ENCODE measurements at places on chromosomes 2 and 18. TPM values are rescaled to one million over a fixed set of nuclear protein-coding genes. Genes with fewer than 3 reads are reported as not detected.

ATP6V1B1 gene
- not detected for total RNA-seq

GRCh38 chr2:86807133-86807467, 16.4 kb upstream of the CD8A start:
- no peak for DNase-seq
- peak overlapping the region; percentile 90 for H3K27ac ChIP-seq
- peak overlapping the region; percentile 87 for H3K4me3 ChIP-seq
- peaks cover 49% of the 10 kb centered on the region for H3K36me3 ChIP-seq
- peaks cover 34% of the 10 kb centered on the region for H3K4me1 ChIP-seq

- H3K4me1 ChIP-seq = no peaks in the 10 kb centered on the region
- DNase-seq = peak; percentile 22
- no peaks in the 10 kb centered on the region for H3K36me3 ChIP-seq
- peaks cover 15% of the 10 kb centered on the region for H3K27me3 ChIP-seq
Measured at GRCh38 chr18:12246849-12247808, 7.0 kb upstream of the CIDEA start.

CDK15 gene
- not detected for total RNA-seq

GRCh38 chr2:40243581-40244187, 208.2 kb downstream of the SLC8A1 start:
- H3K36me3 ChIP-seq = no peaks in the 10 kb centered on the region
- H3K27me3 ChIP-seq = peaks cover 1% of the 10 kb centered on the region
- no peak overlapping the region for H3K4me3 ChIP-seq

DNA sequence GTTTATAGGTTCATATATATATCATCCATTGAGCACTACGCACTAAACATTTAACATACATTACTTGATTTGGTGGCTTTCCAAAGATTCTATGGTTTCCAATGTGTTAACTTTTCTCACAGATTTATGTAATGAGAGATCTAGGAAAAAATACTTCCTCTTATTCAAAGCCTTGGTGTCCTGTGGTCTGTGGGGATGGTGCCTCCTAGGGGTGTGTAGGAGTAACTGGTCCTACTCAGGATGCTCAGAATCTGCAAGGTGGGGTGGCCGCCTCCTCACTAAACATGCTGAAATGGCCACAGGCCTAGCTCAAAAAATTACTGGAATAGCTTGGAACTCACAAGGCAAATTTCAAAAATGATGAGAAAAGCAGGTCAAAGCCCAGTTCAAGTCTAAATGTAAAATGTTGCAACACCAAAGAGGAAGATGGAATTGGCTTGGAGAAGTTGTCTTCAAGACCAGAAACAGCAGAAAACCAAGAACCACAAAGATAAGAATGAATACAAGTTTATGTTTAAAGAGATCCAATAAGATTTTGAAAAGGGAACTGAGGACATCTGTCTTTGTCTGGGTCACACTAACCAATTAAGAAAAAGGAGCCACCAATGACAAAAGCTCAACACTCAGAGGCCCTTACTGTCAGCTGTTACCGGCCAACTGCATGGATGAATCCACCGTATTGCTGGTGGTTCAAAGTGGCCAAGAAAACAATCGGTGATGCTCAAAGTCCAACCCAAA, 11.5 kb downstream of the GPR55 start:
- peaks cover 15% of the 10 kb centered on the region for H3K36me3 ChIP-seq
- H3K4me3 ChIP-seq = no peak overlapping the region
- DNase-seq = peak; percentile 58
- H3K4me1 ChIP-seq = peaks cover 69% of the 10 kb centered on the region

LTBP1 gene
- total RNA-seq = not detected

CCL20 gene
- 5.3 TPM for total RNA-seq

- H3K4me1 ChIP-seq = peaks cover 19% of the 10 kb centered on the region
- no peak overlapping the region for H3K4me3 ChIP-seq
- peak overlapping the region; percentile 72 for H3K27ac ChIP-seq
- peak; percentile 40 for DNase-seq
- no peaks in the 10 kb centered on the region for H3K27me3 ChIP-seq
Measured at GRCh38 chr2:39008665-39009064, 112.2 kb downstream of the SOS1 start.

SERPINB11 gene
- total RNA-seq = not detected

- no peak overlapping the region for H3K27ac ChIP-seq
- no peak for DNase-seq
- no peak overlapping the region for H3K4me3 ChIP-seq
- no peaks in the 10 kb centered on the region for H3K36me3 ChIP-seq
- H3K27me3 ChIP-seq = no peaks in the 10 kb centered on the region
Measured at GRCh38 chr2:218679119-218679518, 7.2 kb downstream of the STK36 start.

DNA sequence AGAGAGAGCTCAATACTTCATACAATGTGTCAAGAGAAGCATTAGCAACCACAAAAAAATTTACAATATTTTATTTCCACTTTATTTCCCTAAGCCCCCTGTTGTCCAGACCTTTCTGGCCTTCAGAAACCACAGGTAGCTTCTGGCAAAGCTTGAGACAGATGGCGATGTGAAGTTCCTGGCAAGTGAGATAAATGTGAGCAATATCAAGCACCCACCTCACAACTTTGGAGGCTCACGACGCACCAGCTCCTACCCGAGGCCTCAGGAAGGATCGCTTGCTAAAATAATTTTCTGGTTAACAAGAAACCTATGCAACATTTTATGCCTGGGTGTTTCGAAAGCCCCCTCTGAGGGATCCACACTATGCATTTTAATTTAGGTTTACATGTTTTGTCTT, 158.1 kb upstream of the CHAC2 start:
- H3K27me3 ChIP-seq = no peaks in the 10 kb centered on the region
- H3K36me3 ChIP-seq = no peaks in the 10 kb centered on the region
- no peak overlapping the region for H3K27ac ChIP-seq
- no peak for DNase-seq
- H3K4me1 ChIP-seq = no peaks in the 10 kb centered on the region

RAB27B gene
- not detected for total RNA-seq

TNS1 gene
- 2.0 TPM for total RNA-seq

ALPG gene
- not detected for total RNA-seq

DNA sequence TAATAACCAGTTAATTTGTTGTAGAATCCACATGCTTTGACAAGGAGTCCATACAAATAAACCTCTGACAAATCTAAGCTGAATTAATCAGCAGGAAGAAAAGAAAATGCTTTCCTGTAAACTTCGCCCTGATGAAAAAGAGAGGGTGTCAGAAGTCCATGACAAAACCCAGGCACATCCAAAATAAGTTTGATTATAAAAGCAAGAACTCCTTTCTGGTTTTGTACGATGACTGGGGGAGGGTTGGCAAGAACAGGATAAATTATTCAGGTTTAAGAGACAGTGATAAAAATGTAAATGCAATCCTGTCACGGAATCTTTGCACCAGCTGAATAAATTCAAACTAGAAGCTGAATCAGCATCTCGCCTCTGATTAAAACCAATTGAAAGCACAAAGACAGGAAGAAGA, 469.2 kb upstream of the TNP1 start:
- H3K27me3 ChIP-seq = no peaks in the 10 kb centered on the region
- no peak overlapping the region for H3K4me3 ChIP-seq
- H3K36me3 ChIP-seq = peaks cover 8% of the 10 kb centered on the region
- no peak for DNase-seq
- no peak overlapping the region for H3K27ac ChIP-seq

DNA sequence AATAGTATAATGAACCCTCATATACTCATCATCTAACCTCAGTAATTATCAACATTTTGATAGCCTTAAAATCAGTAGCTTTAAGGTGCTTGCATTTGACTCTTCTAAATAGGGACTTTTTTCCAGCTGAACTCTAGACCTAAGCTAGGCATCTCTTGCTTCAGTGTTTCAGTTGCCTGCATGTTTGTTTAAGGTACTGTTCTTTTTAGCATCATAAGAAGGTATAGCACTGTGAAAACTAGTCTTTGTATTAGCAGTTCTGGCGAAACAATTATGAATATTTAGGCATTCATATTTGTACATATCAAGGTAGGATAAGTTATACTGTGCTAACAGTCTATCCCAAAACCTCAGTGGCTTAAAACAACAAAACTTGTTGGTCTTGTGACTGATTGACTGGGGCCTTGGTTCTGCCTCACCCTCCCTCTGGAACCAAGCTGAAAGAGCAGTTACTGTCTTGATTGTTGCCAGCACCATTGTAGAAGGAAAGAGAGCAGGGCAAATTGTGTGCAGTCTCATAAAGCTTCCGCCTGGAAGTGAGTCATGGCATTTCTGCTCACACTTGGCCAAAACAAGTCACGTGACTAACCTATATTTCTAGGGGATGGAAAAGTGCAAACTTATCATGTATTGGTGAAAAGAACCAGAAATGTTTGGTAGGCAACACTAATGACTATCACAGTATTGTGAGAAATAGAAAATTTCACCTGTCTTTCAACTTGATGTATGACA, 24.3 kb downstream of the GALNT1 start:
- no peak overlapping the region for H3K27ac ChIP-seq
- DNase-seq = no peak
- H3K4me3 ChIP-seq = no peak overlapping the region
- no peaks in the 10 kb centered on the region for H3K27me3 ChIP-seq

DNA sequence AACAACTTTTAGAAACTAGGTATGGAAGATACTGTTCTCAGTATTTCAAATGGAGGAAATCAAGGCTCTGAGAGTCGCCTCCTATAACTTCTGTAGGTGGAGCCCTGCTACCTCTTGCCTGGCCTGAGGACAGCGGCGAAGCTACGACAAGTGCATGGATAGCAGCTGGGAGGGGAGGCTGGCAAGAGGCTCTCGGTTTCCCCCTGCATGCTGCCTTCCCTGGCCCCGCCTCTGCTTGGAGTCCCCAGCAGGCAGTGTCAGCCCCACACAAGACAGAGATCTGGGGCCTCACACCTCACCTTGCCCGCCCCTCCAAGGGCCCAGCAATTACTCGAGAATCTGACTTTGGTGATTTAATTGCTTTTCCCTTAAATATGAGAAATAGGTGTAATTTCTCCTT, 107.6 kb upstream of the POU3F3 start:
- no peak for DNase-seq
- H3K4me1 ChIP-seq = no peaks in the 10 kb centered on the region
- H3K36me3 ChIP-seq = no peaks in the 10 kb centered on the region

LYPD6B gene
- not detected for total RNA-seq

- no peak overlapping the region for H3K4me3 ChIP-seq
- DNase-seq = no peak
- no peaks in the 10 kb centered on the region for H3K27me3 ChIP-seq
- H3K4me1 ChIP-seq = no peaks in the 10 kb centered on the region
Measured at GRCh38 chr18:42864876-42865275, 250.6 kb downstream of the RIT2 start.

SP5 gene
- not detected for total RNA-seq

DNA sequence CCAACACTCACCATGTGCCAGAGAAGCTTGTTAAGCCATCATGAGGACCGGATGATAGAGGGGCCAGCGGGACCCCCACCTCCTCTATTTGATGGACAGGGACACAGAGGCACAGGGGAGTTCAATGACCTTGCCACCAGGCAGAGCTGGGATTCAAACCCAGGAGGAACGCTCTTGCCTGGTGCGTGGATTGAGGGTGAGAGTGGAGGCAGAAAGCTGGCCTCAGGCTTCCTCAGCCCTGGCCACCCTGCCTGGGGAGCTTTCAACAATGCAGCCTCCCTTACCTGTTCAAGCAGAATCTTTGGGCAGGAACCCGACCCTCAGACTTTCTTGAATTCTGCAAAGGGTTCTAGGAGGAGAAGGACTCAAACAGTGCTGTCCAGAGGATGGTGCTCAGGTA, 39.9 kb upstream of the MAL start:
- no peak for DNase-seq
- no peaks in the 10 kb centered on the region for H3K4me1 ChIP-seq
- no peaks in the 10 kb centered on the region for H3K36me3 ChIP-seq
- H3K27me3 ChIP-seq = peaks cover 9% of the 10 kb centered on the region

DNA sequence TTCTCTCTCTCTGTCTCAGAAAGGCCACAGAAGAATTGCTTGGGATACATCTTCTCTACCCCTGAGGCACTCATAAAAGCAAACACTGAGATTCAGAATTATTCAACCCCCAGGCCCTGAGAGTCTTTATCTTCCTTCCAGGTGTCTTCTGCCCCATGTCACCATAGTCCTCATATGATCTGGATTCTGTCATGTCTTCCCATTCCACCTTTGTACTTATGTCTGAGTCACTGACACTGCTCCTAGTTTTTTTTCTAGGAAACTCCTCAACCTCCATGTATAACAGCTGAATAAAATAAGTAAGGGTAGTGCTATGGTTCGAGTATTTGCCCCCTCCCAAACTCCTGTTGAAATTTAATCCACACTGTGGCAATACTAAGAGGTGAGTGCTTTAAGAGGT, 11.6 kb downstream of the HIBCH start:
- H3K4me1 ChIP-seq = peaks cover 6% of the 10 kb centered on the region
- H3K27me3 ChIP-seq = no peaks in the 10 kb centered on the region
- H3K4me3 ChIP-seq = no peak overlapping the region
- DNase-seq = no peak
- H3K36me3 ChIP-seq = peaks cover 21% of the 10 kb centered on the region
- H3K27ac ChIP-seq = no peak overlapping the region

DNA sequence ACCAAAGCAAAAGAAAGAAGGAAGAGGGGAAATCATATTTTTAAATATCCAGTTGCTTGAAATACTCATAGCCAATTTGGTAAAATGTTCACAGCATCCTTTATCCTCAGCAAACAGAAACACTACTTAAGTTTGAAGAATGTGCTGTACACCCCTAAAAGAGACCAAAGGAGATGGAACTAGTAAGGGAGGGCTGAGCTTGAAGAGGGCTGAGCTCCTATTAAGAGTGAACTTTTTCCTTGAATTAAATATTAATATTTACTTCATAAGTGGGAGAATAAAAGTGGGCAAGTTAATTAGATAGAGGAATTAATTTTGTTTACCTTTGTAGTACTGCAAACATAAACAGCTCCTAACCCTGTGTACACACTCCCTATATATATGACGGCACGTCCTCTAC, 7.0 kb downstream of the EVX2 start:
- DNase-seq = no peak
- H3K4me3 ChIP-seq = no peak overlapping the region
- peaks cover 10% of the 10 kb centered on the region for H3K4me1 ChIP-seq
- H3K27me3 ChIP-seq = peaks cover 79% of the 10 kb centered on the region
- peaks cover 18% of the 10 kb centered on the region for H3K36me3 ChIP-seq

CAVIN2 gene
- total RNA-seq = not detected

FTCDNL1 gene
- total RNA-seq = 1.9 TPM

DSEL gene
- total RNA-seq = 0.13 TPM

CFAP221 gene
- total RNA-seq = not detected

DNA sequence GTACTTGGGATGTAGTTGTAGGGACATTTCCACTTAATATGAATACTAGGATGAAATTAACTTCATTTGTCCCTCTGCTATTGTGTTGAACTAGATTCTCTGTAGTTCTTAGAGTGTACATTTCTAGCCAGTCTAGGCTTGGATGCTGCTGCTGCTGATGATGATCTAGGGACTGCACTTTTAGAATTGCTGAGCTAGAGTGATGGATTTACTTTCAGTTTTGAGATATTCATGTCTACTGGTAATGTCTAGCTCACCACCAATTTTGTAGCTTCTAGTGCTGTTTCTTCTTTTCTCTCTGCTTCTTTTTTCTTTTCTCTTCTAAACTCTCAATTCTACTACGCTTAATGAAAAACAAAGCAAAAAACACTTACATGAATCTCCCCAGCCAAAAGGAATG, 49.4 kb downstream of the MRPS9 start:
- no peak for DNase-seq
- no peaks in the 10 kb centered on the region for H3K27me3 ChIP-seq
- peaks cover 10% of the 10 kb centered on the region for H3K4me1 ChIP-seq

- no peaks in the 10 kb centered on the region for H3K27me3 ChIP-seq
- peaks cover 42% of the 10 kb centered on the region for H3K36me3 ChIP-seq
- no peak overlapping the region for H3K4me3 ChIP-seq
Measured at GRCh38 chr18:69996417-69996816, 48.7 kb upstream of the CD226 start.

GRCh38 chr2:219434468-219434717, 250 bp upstream of the SPEG start:
- H3K4me1 ChIP-seq = no peaks in the 10 kb centered on the region
- no peak overlapping the region for H3K27ac ChIP-seq
- no peak overlapping the region for H3K4me3 ChIP-seq
- DNase-seq = no peak

Data from activated CD8-positive, alpha-beta T cell treated with anti-CD3 and anti-CD28 coated beads for 36 hours (primary cell).